IPS-NIHi11 (cell line): ENCODE measurements at places on chromosomes 2 and 18.

DNA sequence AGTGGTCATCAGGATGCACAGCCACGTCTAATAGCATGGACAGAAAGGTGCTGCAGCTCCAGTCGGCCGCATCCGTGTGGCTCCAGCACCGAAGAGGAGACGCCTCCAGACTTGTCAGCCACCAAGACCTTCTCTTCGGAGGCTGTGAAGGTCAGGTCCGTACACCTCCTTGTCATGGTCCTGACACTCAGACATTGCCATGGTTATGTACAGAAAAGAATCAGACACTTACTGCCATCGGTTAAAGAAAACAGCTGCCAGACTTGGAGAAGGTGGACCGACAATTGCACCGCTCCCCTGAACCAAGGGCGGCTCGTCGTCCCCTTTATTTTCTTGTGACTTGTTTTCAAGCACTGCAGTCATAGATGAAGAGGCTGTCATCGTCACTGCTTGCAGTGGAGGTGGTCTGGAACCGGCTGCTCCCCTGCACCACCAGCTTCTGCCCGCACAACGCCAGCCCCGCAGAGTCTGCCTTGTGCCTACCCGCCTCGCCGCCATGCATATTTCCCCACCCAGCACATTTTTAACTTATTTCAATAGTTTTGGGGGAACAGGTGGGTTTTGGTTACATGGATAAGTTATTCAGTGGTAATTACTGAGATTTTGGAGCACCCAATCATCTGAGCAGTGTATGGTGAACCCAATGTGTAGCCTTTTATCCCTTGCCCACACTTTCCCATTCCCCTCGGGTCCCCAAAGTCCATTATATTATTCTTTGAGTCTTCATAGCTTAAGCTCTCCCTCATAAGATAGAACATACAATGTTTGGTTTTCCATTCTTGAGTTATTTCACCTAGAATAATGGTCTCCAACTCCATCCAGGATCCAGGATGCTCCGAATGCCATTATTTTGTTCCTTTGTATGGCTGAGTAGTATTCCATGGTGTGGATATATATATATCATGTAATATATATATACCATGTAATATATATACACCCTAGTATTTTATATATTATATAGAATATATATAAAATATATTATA is 18.1 kb downstream of the FBXO48 start:
- no peak for DNase-seq

DNA sequence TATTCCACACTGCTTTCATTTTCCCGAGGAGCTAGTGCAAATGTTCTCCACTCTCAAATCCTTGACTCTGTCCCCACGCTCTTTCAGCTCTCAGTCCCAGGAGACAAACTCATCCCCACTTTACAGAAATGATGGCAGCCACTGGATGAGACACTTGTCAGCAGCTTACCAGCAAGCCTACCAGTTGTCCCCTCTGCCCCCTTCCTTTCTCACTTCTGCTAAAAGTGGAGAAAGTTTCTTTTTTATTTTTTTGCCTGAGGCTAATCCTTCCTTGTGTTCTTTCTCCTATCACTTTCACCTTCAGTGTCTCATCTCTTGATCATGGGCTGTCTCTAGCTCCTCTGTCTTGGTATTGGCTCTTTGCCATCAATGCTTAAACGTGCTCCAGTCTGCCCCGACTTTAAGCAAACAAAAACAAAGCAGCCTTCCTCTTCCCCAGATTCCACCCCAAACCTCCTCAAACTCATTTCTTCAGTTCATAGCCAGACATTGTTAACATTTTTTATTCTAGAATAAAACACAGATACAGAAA is 64.5 kb downstream of the TTC32 start:
- no peak for DNase-seq

GRCh38 chr2:152468899-152469692 is 134.1 kb downstream of the FMNL2 start:
- DNase-seq: no peak

DNA sequence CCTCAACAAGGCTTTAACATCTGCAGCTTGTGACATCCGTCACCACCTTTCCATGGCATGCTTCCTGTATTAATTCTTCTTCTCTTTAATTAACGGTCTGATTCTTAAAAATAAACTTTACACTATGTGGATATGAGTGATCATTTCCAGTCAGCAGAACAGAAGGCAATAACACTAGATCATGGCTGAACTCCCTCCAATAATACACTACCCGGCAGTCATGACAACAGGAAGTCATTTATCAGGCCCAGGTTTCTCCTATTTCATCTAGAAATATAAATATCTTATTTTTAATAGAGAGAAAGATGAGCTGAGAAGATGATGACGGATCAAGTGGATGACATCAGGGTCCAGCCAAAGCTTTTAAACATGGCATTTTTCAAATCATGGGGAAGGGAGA is 792.2 kb downstream of the SLC4A3 start:
- no peak for DNase-seq

DNA sequence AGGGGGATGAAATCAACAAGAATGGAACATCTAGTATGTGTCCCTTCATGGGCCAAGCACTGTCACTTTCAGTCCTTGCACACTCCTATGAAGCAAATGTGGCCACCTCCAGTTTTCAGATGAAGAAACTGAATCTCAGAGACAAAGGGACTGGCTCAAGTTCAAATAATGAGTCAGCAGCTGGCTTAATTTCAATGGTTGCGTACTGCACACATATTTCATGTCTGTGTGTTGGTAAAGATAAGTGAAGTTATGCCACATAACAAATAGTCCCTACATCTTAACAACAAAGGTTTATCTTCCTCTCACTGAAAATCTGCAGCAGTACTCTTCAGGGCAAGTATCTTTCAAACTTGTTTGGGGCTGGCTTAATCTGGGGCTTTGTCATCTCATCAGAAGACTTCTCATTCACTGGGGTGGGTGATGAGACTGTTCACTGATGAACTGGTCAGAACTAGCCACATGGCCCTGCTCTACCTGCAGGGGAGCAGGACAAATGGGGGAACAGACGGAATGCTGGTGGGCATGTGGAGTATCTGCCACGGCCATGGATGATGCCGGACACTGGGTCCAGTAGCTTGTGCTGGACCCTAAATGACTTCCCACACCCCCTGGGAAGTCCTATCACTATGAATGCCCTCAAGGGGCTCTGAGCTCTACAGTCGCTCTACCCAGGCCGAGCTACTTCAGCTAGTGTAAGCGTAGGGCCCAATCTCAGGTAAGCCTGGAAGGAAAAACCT is 263.2 kb downstream of the CYP26B1 start:
- no peak for DNase-seq

DNA sequence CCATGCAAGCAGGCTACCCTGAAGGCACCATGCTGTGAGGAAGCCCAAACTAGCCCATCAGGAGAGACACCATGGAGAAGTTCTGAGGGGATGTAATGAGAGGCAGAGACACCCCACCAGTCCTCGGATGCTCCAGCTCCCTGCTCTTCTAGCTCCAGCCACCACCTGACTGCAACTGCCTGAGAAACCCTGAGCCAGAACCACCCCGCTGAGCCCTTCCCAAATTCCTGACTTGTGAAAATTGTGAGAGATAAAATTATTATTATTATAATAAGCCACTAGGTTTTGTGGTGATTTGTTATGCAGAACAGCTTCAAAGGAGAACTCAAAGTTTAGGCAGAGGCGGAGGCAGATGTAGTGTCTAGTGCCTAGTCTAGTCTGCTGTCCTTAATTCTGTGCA is 67.1 kb upstream of the HK2 start:
- no peak for DNase-seq

DNA sequence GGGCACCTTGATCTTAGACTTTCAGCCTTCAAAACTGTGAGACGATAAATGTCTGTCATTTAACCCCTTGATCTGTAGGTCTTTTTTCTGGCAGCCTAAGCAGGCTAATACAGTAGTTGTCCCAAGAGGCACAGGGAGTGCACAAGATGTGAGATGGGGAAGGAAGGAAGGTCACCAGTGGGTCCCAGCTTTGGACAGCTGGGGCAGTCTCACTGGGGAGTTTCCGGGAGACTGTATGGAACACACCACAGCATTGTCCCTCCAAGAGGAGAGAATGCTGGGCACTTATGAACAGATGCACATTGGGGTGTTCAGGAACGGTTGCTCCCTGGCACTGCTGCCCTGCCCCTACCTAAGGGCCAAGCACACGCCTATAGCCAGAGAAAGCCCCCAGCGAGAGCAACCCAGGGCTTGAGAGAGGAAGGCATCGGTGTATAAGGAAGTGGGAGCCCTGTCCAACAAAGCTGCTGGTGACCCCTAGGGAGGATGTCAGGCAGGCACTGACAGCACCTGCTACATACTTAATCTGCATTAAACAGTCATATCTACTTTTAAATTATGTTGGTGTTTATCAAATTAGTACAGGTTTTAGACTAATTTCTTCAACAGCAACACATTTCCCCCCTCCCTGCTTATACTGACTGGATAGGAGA is 11.6 kb upstream of the NCK2 start:
- peak; percentile 30 for DNase-seq

- no peak for DNase-seq
Observed at GRCh38 chr18:69725855-69726508, 221.7 kb downstream of the CD226 start.

DNA sequence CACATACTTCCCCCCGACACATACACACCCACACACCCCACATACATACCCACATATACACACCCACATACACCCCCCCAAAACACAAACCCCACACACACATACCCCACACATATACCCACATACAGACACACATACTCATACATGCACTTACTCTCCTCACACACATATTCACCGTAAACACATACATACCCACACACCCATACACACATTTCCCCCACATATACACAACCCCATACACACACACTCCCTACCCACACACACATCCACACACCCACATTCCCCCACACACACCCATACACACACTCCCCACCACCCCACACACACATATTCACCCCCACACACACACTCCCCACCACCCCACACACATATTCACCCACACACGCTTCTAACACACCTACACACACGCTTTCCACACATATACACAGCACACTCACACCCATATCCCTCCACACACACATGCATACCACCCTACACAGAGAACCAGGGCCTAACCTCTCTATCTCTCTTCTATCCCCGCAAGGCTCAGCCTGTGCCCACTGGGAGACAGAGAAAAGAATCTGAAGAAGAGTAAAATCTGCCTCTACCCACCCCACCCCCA is 182.4 kb upstream of the ETAA1 start:
- DNase-seq: no peak
